Activated T-cell treated with anti-CD3 and anti-CD28 coated beads for 1 hour (primary cell): ENCODE measurements at places on chromosomes 1 and 21.

DNA sequence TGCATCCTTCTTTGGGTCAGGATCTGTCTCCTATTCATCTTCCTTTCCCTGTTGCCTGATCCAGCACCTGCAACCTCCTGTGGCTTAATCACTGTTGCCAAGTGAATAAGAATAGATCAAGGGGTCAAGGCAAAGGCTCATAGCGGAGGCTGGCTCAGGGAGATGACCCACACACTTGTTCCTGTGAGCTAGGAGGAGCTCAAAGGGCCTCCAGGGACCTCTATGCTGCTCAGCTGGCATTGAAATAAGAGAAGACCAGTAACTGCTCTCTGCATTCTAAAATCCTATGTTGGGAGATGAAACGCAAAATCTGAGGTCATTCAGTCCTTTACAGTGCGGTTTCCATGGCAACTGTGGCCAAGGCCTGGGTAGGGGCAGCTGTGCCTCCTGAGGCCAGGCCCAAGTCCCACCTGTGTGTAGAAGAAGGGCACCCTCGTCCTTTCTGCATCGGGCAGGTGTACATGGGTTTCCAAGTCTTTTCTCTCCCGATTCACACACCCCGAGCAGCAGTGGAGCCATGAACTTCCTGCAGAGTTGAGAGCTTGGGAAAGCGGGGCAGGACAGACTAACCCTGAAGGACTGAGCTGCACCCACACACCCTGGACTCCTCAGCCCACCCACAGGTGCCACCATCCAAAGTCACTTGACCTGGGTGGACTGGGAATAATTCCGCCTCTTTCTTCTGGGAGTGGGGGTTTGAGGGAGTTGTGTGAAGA is 27.8 kb upstream of the STUM start:
- no peak for DNase-seq

GRCh38 chr1:180116964-180117763 is 37.5 kb upstream of the QSOX1 start:
- DNase-seq: no peak

GRCh38 chr1:34319218-34319617 is 142.5 kb downstream of the C1orf94 start:
- no peak for DNase-seq

- no peak for DNase-seq
Observed at GRCh38 chr1:44801491-44802305, 1.5 kb downstream of the PLK3 start.

DNA sequence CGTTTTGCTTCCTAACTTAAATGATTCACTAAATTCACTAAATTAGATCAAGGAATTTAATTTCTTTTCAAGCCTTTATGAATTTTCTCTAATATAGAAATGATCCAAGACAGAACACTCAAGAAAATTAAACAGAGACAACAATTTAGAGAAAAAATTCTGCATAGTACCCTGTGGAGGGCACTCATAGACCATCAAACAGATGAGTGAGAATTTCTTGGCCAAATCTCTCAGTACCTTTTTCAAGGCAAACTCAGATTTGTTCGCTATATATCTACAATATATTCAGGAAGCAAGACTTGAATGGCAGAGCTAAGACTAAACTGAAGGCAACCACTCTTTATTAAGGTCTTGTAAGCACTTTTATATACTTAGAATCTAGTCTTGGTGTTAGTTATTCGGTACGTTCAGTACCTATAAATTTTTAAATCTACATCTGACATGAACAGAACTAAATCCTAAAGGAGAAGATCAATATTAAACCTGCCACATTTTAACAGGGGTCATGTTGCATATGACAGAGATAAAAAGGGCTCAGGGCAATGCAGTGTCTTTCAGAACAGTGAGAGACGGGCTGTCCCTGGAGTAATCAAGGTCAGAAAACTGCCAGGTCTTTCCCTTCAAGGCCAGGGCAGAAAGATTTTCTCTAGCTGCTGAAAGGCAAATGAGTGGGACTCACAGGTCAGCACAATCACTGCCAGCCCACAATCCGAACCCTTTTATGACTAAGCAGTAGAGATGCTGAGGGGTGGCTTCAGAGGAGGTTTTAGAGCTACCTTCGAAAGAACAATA is 118.8 kb upstream of the TMPRSS15 start:
- no peak for DNase-seq

DNA sequence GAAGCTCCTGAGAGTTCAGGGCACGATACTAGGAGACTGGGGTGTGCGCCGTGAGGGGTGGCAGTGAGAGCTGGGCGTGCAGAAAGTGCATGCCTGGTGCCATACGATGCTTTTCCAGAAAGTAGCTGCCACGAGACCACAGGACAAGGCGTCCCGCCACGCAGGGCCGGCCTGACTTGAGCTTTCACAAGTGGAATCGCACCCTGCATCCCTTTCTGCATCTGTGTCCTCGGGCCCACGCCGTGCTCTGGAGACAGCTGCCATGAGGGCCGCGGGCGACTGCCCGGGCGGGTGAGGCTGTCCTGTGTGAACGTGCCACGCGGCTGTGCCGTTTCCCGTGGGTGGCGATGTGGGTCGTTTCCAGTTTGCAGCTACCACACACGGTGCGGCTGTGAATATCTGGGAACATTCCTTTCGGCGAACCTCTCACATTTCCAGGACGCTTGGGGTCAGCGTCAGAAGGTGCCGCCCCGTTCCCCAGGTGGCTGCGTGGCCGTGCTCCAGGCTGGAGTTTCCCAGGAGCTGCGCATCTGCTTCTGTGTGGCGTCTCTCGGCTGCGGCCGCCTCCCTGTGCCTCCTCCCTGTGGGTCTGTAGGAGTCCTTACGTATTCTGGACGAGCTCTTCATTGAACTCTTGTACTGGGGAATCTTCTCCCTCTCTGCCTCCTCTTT is 1.0 kb upstream of the PERM1 start:
- DNase-seq: no peak

DNA sequence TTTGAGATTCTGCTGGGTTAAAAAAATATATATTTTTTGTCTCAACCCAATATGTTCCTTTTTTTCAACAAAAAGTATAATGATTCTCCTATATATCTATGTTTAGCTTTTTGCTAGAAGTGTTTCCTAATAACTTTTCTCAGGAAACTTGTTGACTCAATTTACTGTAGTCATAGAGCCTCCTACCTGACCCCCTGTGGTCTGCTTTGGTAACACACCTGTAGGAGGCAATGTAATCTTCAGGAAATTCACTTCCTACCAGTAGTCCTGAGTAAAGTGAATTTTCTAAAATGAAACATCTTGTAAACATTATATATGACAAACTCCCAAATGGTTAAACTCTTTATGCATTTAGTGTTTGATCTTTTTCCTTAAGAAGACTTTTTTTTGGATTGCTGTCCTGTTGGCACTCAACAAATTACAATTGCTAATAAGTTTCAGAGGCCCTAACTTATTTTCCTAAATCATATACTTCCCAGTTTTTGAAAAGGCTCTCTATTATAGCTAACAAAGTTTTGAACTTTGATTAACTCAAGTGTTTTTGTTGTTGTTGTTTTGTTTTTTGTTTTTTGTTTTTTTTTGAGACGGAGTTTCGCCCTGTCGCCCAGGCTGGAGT is 118.3 kb downstream of the OLFML2B start:
- no peak for DNase-seq

DNA sequence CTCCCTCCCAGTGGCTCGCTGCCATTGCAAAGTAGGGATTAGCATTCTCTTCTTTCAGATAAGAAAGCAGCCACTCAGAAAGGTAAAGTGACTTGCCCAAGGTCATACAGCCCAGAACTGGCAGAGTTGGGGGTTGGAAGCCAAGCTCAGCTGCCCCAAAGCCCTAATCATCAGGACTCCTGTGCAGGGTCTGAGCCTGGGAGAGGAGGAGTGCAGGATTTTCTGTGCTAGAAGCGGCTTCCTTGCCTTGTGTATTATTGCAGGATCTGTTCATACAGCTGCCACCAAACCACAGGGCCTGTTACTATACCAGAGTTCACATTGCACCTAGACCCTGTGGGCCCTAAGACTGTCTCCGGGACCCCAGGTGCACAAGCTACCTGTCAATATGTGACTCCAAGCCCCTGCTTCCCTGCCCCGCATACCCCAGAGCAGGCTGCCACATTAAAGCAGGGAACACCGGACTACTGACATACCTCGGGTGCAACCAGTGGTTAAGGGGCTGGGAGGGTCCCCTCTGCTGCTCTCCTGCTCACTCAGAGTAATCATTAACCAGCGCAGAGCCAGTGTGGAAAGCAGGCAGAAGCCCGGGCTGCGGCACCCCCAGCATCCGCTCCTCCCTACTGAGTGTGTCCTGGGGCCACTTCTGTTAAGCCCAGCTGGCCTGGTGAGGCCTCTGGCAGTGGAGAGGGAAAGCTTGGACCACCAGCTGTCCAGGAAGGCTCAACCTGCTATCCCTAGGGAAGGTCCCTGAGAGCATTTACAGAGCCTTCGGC is 15.8 kb downstream of the HSPG2 start:
- no peak for DNase-seq

DNA sequence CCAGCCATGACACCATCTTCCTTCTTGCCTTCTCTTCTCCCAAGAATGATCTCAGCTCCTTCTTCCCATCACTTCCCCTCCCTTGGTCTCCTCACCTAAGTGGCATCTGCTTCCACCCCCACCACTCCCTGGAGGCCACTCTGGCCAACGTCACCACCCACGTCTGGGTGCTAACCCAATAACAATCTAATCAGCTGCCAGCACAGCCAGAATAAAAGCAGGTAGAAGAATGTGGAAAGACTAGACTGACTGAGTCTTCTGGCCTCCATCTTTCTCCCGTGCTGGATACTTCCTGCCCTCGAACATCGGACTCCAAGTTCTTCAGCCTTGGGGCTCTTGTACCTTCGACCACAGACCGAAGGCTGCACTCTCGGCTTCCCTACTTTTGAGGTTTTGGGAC is 245.3 kb upstream of the CSF3R start:
- no peak for DNase-seq
